ENCODE measurements at places on chromosomes 16 and 17.

- no peak for DNase-seq
Observed at GRCh38 chr17:27361695-27362094, 67.8 kb downstream of the WSB1 start.

- DNase-seq: no peak
Observed at GRCh38 chr17:49239963-49240362, 9.4 kb upstream of the PHOSPHO1 start.

DNA sequence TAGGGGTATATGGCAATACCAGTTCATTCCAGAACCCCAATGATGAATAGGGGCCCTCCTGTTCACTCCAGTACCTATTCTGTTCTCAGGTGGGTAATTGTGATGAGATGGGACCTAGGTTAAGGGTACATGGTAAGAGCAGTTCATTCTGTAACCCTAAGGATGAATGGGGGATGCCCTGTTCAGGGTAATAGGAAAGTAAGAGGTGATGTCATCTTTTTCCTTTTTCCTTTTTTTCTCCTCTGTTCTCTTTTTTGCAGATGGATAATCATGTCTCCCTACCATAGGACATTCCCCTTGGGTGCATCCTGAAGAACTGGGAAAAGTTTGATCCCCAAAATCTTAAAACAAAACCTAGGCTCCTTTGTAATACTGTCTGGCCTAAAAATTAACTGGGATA, 25.0 kb upstream of the SLC6A2 start:
- DNase-seq: no peak

GRCh38 chr17:78952706-78953105, 27.0 kb downstream of the LGALS3BP start:
- DNase-seq: no peak

GRCh38 chr17:72463287-72464102, 342.7 kb downstream of the SOX9 start:
- no peak for DNase-seq

- DNase-seq: no peak
Observed at GRCh38 chr16:87132361-87133014, 184.7 kb downstream of the C16orf95 start.

DNA sequence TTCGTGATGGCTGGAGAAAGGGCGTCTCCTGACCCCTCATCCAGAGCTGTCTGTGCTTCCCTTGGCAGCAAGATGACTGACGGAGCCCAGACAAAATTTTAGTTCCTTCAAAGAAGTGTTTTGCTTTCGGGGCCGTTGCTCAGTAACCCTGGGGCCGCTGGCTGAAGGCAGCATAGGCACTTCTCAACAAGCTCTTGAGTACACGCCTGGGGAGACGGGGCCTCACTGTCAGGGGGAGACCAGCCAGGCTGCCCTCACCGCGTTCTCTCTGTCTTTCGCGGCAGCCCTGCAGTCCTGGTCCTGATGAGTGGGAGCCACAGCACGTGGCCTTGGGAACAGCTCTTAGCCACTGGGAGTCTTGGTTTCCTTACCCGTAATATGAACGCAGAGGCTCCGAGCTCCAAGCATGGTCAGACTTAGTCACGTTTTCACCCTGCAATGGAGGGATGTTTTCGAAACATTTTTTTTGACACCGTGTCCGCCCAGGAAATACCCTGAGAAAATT, 86.0 kb downstream of the IRF8 start:
- peak; percentile 51 for DNase-seq
